ENCODE measurements at places on chromosomes 5 and 9. TPM values are rescaled to one million over a fixed set of nuclear protein-coding genes. Genes with fewer than 3 reads are reported as not detected.

DNA sequence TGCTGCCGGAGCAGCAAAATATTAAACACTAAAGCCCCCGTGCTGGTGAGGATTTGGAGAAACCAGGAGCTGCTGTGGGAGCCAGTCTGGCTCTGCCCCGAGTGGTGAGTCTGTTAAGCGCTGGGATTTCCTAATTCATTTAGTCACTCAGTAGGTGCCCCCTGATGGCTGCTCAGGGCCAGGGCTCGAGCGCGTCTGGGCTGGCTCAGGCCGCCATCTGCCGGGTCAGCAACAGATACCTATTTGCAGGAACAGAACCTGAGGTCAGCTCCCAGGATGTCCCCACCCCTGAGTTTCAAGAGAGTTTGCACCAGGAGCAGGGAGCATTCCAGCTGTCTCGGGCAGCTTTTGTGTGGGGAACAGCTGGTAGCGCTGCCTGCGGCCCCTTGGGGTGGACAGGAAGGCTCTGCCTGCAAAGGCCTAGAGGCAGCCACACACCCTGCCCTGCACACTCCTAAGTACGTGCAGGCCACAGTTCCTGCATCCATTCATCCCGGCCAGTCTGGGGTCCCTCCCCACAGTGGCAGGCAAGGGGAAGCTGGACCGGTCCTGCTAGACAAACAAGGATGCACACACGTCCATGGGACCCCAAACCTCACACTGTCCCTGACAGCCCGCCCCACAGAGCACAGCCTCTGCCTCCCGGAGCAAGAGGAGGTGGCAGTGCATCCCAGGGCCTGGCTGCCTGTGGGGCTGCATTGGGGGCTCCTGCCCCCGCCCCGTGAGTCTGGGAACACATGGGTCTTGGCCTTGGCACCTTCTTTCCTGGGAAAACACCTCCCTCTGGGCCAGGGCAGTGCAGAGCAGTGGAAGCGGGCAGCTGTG is 83.7 kb downstream of the ADAMTS2 start:
- no peak overlapping the region for H3K4me3 ChIP-seq
- H3K4me1 ChIP-seq, result peaks cover 13% of the 10 kb centered on the region
- H3K27me3 ChIP-seq, result no peaks in the 10 kb centered on the region

Gene APBA1
- 6.5 TPM for total RNA-seq

GRCh38 chr9:71333321-71333720 is 211.9 kb upstream of the TRPM3 start:
- DNase-seq, result no peak
- no peaks in the 10 kb centered on the region for H3K36me3 ChIP-seq
- H3K4me3 ChIP-seq, result no peak overlapping the region
- no peaks in the 10 kb centered on the region for H3K27me3 ChIP-seq
- H3K27ac ChIP-seq, result no peak overlapping the region
- no peaks in the 10 kb centered on the region for H3K4me1 ChIP-seq

Gene PCDHGB7
- 7.1 TPM for total RNA-seq

DNA sequence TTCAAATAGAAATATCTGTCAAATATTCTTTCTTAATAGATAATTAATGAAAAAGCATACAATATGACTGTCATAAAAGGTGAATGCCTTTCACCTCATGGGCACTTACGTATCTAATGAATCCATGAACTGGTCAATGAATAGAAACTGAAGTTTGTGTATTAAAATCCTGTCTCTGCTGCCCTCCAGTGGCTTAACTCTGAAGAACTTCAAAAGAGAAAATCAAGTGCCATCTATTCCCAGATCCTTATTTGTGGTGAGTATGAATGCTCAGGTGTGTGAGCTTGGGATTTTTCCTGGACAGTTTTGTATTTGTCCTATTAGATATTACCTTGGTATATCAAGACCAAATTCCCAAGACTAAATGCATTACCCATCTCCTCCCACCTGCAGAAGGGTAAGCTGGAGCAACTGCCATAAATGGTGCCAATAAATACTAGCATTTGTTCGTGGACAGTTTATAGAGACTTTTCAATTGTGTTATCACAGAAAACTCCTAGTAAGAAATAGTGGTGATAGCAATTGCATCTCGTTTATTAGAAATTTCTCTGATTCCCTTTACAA is 44.0 kb upstream of the SVEP1 start:
- no peak overlapping the region for H3K4me3 ChIP-seq
- no peaks in the 10 kb centered on the region for H3K27me3 ChIP-seq
- no peaks in the 10 kb centered on the region for H3K4me1 ChIP-seq
- H3K36me3 ChIP-seq, result no peaks in the 10 kb centered on the region

Gene MYORG
- total RNA-seq, result 6.6 TPM

Gene SYNPO
- total RNA-seq, result 9.7 TPM

Gene FBXL7
- total RNA-seq, result 37.0 TPM

GRCh38 chr9:134066913-134067851 is 644 bp downstream of the BRD3 start:
- no peak for DNase-seq
- no peaks in the 10 kb centered on the region for H3K27me3 ChIP-seq
- no peaks in the 10 kb centered on the region for H3K36me3 ChIP-seq
- H3K4me3 ChIP-seq, result peak overlapping the region; percentile 69
- peak overlapping the region; percentile 100 for H3K27ac ChIP-seq

Measured in uterus (tissue), 4 donors.